ENCODE measurements at places on chromosomes 2 and 18.

- DNase-seq, result no peak
These were observed 88.3 kb downstream of the NFATC1 start for GRCh38 chr18:79483971-79484491.

GRCh38 chr2:42787424-42787787 is 5.0 kb downstream of the HAAO start:
- no peak for DNase-seq

GRCh38 chr2:232142049-232142448 is 180.5 kb downstream of the DIS3L2 start:
- DNase-seq, result no peak

- peak; percentile 37 for DNase-seq
These were observed 26.0 kb downstream of the CTAGE1 start for GRCh38 chr18:22391407-22392345.

- no peak for DNase-seq
These were observed 1.7 kb downstream of the IL1RL1 start for GRCh38 chr2:102313025-102313424.

GRCh38 chr18:51188024-51188701 is 9.3 kb downstream of the MEX3C start:
- no peak for DNase-seq

DNA sequence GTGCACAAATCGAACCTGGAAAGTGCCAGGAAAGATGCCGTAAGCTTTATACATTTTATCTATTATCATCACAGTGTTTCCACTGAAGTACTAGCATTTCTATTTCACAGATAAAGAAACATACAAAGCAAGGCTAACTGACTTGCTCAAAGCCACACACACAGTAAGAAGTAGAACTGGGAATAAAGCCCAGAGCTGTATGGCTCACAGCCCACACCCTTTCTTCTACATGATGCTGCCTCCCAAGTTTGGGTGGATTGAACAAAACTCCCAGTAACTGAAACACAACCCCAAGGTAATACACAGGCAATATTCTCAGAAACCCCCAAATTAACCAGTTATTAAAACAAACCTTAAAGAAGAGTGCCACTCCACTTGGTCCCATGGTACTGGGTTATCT is 11.2 kb downstream of the SAP130 start:
- DNase-seq, result no peak

GRCh38 chr18:13874558-13874957 is 40.8 kb downstream of the MC2R start:
- DNase-seq, result no peak

- DNase-seq, result no peak
These were observed 118.7 kb downstream of the ZFP36L2 start for GRCh38 chr2:43107679-43108078.

DNA sequence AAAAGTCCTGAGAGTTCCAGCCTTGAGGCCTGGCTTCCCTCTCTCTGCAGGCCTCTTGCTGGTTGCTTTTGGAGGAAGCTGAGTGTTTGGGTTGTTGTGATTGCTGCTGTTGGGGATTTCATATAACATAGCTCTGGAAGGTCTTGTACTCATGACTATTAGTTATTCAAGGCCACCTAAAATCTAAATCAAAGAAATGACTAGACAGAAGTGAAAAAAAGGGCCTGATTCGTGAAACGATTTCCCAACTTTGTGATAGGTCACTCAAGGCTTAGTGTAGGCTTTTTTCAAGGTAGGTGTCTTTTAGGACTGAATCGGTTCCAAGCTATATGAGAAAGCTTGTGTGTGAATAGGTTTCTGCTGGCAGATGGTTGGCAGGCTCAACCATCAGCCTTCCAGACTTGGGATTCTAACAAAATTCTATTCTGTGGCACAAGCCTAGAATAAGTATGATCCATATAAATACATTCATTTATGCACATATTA is 164.4 kb downstream of the FMNL2 start:
- DNase-seq, result no peak

DNA sequence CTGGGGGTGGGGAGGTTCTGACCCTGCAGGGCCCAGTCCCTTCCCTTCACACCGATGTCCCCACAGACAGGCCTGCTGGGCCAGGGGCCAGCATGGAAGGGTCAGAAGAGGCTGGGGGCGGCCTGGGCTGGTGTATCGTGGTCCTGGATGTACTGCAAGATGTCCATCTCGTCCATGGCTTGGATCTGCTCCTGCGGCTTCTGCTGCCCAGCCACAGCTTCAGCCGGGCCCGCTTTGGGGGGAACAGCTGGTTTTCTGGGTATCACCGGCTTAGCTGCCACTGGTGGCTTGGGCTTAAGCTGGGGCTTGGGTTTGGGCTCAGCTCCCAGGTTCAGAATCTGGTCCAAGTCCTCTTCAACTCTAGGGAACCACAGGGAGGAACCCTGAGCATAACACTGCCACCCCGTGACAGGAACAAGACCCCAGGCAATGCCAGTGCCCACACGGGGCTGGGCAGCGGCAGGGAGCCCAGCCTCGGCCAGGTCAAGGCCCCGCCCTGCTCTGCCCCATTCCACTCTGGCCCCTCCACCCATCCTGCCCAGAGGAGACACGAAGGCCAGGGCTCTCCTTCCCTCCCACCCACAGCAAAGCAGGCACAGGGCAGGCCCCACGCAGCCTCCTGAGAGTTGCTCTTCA is 31.9 kb downstream of the HS1BP3 start:
- no peak for DNase-seq

DNA sequence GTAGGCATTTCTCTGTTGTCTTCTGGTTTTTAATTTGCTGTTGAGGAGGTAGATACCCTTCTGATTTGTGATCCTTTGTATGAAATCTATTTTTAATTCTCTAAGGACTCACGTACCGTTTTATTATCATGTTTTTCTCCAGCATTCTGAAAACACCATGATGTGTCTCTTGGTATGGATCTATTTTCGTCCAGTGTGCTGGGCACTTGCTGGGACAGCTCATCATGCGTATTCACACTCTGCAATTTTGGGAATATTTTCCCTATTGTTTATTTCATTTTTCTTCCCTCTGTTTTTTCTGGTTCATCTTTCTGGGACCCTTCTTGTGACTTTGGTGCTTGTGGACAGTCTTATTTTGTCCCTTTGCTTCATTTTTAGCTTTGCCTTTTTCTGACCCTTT is 21.9 kb downstream of the RPIA start:
- DNase-seq, result no peak

DNA sequence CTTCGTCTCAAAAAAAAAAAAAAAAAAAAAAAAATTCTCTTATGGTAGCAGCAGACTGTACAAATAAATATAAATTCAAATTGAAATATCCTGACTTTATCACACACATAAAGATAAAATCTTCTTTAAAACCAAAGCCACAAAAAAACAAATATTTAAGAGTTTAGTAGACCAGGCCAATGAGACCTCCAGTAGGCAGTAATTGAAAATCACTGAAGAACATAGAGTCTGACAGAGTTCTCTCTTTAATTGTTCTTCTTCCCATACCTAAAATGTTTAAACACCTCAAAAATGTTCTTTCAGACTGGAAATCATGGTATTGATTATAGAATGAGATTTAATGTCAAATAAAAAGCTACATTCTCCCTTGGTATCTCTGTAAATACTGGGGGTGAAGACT is 20.8 kb downstream of the PRPF40A start:
- no peak for DNase-seq

- DNase-seq, result no peak
These were observed 128.8 kb upstream of the TTC39C start for GRCh38 chr18:23885750-23886149.
